Ureter (tissue), 1 donor: ENCODE measurements at places on chromosomes 1 and 21.

DNA sequence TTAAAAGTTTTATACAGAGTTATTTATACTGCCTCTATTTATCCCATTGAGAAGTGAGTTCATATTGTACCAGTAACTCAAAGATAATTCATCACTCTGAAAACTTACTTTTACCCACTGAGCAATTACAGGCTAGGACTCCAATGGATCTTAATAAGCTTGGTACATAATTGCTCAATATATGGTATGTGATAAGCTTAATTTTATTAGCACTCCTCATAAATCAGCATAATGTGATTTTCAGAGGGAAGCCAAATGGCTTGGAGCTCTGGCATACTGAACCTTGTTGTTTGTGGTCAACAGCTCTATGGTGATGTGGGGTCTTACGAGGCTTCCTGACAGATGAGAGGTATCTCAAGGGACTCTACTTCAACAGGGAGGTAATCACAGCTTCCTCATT is 26.3 kb downstream of the ADAM30 start:
- DNase-seq = no peak

- DNase-seq = no peak
Measured at GRCh38 chr1:211352985-211353515, 26.4 kb downstream of the TRAF5 start.

DNA sequence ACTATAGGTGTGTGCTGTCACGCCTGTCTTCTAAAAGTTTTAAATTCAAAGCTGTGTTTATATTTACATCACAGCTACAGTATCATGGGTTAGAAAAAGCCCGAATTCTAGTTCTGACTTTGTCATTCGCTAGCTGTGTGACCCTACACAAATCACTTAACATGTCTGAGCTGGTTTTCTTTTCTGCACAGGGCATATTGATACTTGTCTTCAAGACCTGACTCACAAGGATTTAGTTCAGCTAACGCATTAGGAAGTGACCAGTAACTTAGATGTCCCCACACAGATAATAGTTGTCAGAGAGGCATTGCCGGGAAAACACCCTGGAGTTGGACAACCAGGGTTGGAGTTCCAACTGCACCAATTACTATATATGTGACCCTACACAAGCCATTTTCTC is 25.9 kb downstream of the GIPC2 start:
- no peak for DNase-seq

DNA sequence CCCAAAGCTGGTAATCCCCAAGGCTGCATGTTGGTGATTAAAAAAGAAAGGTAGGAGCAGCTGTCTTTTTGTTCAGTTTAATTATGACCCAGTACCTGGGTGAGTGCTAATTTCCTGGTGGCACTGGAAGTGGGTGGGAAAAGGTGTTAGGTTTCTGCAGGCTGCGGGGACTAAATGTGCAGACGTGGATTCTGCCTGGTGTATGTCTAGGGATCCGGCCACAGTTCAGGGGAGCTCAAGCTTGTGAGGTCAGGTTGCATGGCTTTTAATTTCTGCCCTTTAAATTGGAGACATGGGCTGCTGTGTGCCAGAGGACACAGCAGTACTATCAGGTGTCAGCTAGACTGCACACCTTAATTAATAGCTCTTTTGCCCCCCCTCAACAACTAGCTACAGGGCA is 20.3 kb upstream of the TBX19 start:
- no peak for DNase-seq

- no peak for DNase-seq
Measured at GRCh38 chr1:1080122-1080757, 6.1 kb upstream of the RNF223 start.

DNA sequence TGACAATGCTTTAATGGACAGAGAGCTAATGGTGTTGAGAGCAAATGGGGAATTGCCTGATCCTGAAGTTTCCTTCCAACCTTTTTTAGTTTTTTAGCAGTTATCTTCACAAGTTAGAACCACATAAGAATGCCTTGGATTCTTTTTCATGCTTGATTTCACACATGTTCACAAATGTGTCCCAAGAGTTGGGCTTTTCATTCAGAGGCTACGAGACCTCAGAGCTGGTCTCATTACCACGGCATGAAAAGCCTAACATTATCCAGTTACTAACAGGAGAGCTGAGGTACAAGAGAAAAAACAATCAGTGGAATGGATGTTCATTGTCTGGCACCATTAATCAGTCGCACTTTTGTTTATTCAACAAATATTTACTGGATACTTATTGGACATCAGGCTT is 340.6 kb downstream of the ZNF326 start:
- DNase-seq = no peak

GRCh38 chr21:42850866-42851391 is 28.4 kb downstream of the WDR4 start:
- no peak for DNase-seq

DNA sequence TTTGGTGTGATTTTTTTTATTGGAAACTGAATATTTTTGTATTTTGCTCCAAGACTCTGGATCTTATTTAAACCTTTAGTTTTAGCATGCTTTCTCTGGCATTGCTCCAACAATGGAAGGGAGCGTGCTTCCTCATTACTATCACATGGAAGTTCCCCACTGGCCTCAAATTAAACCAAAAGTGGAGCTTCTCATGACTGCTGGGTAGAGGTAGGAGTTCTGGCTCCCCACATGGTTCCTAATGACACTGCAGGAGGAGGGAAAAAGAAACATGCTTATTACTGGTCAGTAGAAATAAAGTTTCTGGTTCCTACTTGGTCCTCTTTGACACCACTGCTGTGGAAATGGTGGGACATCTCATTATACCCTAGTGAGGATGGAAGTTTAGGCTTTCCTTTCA is 310.5 kb downstream of the PTGER3 start:
- DNase-seq = no peak

DNA sequence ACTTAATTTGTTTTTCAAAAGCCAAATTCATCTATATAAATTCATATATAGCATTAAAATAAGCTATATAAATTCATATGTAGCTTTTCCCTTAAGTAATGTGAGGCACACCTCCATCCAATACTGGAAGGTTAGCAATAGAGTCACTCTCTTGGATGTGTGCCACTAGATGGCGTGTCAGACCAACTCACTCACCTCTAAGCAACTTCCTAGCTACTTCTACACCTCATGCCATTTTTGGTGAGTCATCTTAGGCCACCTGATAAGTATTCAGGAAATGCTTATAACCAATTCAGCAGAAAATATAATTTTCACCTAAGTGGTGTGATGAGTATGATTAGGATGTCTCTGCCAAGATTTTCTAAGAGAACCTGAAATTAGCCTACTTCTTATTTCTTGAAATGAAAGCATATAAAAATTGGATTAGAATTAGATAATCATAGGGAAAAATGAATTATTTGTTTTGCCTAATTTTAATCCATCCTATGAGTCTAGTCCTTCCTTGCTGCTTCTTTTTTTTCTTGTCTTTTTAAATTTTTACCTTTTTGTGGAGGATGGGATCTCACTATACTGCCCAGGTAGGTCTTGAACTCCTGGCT is 34.4 kb upstream of the TADA1 start:
- peak; percentile 84 for DNase-seq

- DNase-seq = no peak
Measured at GRCh38 chr1:164155347-164155746, 403.6 kb upstream of the PBX1 start.

- DNase-seq = no peak
Measured at GRCh38 chr1:41538741-41539417, 54.4 kb upstream of the EDN2 start.

DNA sequence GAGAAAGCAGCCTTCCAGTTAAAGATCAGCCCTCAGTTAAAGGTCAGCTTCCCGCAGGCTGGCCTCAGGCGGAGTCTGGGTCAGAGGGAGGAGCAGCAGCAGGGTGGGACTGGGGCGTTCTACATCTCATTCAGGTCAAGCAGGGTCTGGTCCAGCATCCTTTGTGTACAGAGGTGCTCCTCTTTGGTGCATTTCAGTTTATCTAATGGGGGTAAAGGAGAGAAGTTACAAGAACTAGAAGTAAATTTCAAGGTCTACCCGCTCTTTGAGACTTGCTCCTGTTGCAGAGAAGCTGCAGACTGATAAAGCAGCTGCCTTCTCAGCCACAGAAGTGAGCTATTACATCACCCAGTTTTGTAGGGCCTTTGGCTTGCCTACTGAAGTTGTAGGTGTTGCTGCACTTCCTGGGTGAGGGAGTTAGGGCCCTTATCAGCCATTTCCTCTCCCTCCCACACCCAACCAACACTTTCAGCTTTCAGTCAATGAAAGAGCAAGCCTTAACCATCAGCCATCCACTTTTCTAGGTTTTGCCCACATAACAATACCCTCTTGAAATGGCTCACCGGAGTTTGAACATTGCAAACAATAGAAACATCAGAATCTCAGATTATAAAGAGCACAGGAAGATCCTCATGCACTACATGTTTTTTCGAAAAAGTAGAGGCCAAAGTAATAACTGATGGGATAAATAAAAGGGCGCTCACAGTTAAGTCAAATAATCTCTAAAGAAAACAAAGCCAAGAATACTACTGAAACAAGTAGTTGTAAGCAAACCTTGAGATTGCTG is 2.8 kb upstream of the NUP210L start:
- DNase-seq = no peak

GRCh38 chr1:184823080-184823479 is 68.4 kb upstream of the EDEM3 start:
- DNase-seq = no peak

DNA sequence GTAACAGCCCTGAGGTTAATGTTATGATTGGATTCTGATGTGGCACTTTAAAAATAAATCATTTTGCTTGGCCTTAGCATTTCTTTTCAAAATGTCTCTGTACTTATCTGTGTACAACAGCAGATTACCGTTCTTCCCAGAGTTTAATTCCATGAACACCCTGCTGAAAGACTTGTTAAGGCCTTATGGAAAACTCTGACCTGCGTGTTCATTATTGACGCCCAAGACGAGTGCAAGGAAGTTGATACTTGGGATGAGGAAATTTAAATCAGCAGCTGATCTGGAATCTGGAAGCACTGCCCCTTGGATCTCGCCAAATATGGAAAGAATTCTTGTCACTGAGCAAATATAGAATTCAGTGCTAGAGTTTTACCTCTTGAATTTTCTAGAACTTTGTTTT is 6.7 kb downstream of the ERG start:
- no peak for DNase-seq

DNA sequence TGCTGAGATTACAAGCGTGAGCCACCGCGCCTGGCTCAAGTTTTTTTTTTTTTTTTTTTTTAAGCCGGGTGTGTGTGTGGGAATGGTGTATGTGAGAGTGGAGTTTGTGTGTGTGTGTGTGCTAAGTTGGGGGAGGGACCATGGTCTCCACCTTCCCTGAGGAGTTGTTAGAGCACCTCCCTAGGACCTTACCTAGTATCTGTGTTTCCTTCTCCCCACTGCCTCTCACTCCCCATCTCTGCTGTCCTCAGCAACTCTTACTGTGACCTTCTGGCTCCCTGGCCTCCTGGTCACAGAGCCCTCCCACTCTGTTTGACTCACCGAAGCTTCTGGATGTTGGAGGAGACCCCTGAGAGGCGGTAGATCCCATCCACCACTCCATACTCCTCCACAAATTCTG is 10.4 kb downstream of the ARHGAP30 start:
- DNase-seq = no peak

DNA sequence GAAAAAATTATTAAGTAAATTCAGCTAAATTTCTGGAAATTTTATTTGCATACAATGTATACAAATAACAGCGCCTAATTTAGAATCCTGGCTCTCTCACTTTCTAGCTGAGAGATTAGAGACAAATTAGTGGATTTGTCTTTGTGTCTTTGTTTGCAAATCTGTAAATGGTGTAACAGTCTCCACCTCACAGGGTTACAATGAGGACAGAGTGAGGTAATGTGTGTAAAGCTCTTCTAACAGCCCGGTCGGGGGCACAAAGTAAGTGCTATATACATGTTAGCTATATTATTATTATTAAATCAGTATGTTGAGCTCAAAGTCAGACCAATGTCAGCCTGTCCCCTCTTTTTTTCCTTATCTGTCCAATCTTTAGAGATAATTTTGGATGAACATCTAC is 5.0 kb upstream of the ADAMTSL4 start:
- DNase-seq = no peak

DNA sequence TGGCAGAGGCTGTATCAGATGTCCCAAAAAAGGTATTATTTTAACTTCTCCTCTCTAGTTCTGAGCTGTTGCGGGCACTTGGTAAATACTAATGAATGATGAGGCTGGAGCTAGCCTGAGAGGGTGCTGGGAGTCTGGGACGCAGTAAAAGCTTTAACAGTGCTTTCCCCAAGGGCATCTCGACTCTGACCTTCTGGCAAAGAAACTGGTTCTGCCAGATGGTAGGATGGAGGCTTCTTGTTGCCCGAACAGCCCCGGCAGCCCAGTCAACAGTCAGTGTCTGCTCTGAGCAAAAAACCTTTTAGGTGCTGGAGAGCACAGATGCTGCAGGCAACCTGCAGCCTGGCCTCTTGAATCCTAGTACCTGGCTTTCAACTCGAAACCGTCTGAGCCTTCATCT is 2.5 kb upstream of the PNRC2 start:
- DNase-seq = no peak

GRCh38 chr1:13960375-13960987 is 260.5 kb downstream of the PRDM2 start:
- DNase-seq = peak; percentile 80

DNA sequence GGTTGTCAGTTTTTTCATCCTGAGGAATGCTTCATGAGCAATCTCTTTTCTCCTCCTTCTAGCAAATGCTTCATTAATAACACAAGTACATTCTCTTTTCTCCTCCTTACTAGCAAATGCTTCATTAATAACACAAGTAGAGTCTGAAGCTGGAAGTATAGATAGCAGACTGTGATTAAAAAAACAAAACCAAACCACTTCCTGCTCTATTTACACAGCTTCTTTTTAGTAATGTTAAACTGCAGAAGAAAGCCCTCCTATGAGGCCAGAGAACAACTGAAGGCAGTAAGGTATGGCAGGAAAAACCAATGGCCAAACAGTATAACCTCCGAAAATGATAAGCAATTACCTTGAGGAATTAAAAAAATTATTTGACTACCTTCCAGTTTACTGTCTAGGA is 90.1 kb downstream of the ZSWIM5 start:
- no peak for DNase-seq

- no peak for DNase-seq
Measured at GRCh38 chr1:116001739-116002487, 25.6 kb downstream of the SLC22A15 start.

DNA sequence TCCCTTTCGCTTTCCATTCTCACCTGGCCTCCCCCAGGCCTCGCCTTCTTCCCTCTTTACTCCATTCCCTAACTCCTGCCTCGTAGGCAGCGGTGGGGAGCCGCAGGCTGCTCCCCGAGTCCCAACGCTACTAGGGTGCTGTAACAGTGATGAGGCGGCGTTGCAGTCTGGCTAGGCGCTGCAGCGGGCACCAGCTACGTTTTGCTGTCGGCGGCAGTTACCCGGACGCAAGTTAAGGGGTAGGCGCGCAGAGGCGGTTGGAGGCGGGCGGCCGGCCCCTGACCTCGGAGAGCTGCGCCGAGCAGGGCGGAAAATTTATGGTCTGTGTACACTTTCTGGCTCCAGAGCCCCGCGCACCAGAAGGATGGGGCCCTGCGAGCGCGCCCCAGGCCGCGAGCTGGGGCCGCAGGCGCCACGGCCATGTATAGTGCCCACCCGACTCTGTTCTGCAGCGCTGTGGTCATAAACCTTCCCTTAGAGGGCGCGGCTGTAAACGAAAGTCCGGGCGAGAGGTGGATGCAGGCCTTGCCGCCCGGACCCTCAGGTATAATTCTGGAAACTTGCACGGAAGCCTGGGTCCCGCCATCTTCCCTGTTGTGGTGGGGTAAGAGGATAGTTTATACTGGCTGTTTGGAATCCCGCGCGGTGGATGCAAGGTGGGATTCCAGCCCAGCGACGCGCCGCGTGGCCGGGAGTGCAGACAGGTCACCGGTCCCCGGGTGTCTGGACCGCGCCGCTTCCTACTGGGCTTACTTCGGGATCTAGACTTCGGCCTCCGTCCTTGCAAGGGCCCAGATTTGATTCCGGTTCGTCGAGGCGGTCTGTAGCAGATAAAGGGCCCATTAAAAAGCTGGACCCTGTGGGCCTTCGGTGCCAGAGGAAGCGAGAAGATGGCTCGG is 15.0 kb downstream of the HLX start:
- DNase-seq = no peak
